Mesenchymal stem cell (in vitro differentiated cells and primary cell): ENCODE measurements at places on chromosomes 3 and 15.

DNA sequence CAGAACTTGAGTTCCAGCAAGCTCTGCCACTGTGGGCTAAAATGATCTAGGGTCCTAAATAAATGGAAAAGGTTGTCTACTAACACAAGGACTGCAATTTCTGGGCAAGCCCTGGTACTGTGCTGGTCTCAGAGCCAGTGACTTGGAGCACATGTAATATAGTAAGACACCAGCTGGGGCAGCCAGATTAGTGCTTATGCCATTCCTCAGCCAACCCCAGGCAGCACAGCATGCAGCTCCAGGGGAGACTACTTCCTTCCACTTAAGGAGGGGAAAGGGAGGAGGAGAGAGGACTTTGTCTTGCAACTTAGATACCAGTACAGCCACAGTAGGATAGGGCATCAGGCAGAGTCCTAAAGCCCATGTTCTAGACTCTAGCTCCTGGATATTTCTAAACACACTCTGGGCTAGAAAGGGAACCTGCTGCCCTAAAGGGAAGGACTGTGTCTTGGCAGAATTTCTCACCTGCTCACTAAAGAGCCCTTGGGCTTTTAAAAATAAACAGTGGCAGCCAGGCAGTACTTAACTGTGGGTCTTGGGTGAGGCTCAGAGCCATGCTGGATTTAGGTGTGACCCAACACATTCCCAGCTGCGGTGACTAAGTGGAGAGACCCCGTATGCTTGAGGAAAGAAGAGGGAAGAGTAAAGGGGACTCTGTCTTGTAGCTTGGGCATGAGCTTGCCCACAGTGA, 223.7 kb upstream of the BCHE start:
- no peak for DNase-seq

GRCh38 chr3:3200632-3201212, 21.2 kb upstream of the CRBN start:
- DNase-seq, result peak; percentile 63

- no peak for DNase-seq
These were observed 5.9 kb upstream of the CORO2B start for GRCh38 chr15:68572921-68573320.

DNA sequence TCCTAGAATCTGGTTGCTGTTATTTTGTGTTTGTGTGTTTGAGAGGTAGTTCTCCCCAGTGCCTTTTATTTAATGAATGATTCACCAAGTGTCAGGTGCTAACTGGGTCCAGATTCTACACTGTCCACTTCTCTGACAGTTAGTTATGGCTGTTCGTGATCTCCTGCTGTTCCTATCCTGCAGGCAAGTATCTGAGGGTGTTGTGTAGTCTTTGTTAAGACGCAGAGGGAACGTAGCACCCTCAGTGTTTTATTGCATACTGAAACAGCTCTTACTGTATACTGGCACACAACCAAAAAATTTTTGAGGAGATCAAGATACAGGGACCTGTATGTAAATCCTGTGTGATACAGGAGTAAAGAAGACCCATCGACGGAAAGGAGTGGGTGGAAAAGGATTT, 1271.3 kb downstream of the ROBO1 start:
- no peak for DNase-seq

DNA sequence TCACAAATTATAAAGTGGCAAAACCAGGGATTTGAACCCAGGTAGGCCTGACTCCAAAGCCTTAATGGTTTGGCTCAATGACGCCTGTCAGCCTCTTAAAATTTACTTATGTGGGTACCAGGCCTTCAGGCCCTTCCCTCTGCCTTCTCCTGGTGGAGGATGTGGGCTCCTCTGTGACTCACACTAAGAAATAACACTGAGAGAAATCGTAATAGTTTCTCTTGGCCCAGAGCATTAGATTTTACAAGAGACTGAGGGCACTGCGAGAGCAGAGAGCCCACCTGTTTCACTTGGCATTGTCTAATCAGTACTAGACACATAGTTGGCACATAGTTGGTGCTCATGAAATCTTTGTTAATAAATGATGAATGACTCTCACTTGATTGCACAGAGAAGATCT, 505.2 kb downstream of the SHQ1 start:
- DNase-seq, result peak; percentile 32

DNA sequence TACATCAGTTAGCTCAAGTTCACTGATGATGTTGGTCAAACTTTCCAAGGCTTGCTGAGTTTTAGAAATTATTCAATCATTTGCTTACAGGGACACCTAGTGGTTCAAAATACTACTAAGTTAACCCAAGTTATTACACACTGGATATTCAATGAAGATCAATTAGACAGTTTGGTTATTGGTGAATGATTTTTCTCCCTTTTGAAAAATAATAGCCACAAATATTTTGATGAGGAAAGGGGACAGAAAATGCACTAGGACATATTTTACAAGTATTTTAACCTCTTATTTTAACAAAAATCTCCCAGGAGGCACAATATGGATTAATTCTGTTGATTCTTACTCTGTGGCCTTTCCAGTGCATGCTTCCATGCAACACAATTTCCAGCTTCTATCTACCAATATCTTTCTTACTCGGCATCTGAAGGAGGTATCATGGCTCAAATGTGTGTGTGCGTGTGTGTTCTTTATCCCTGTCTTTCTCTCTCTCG, 20.1 kb upstream of the GOLGA6L2 start:
- DNase-seq, result peak; percentile 1

DNA sequence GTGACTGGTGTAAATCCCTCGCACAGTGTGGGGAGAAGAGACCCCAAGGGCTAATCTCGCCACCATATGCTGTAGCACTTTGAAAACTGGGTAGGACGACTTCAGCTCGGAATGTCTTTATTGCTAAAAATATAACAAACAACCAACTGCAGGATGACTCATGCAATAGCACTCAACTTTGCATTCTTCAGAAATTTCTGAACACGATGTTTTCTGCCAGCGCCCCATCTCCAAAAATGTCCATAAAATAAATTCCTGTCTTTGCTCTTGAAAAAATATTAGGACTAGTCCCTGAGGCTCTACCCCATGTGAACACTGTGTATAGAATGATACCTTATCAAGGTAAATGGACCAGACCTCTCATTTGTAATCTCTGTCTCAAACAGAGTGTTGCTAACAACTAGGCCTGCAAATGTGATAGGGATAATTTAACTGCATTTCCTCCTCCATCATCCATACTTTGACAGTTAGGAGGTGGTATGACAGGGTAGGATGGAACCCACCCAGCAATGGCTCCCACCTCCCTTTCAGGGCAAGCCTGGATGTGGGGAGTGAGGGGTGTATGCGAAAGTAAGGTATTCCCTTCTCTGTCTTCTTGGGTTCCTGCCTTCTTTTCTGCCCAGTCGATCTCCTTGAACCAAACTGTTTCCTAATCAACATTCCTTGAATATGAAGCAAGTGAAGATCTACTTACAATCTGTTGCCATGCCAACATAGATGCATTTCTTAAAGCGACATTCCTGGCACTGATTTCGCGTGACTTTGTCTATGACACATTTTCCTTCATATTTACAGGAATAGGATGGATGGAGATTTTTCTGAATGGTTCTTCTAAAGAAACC, 201.1 kb downstream of the NR1D2 start:
- DNase-seq, result peak; percentile 95

DNA sequence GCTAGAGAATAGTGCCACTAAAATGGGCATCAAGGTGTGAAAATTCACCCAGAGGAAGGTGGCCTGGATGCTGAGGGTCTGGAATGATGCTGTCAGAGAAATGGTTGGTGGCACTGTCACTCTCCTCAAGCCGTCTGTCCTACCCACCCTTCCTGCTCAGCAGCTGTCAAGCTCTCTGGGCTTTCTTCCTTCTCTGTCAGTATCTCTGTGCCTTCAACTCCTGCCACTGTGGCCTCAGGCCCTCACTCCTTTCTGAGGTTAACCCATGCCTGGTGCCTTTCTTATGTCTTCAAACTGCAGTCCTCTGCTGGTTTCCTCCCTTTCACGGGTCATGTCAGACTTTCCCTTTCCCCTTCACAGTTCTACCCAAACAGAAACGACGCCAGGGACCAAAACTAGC, 4.4 kb downstream of the MYO5C start:
- no peak for DNase-seq

GRCh38 chr3:173191611-173192010, 50.6 kb upstream of the SPATA16 start:
- DNase-seq, result peak; percentile 1

- DNase-seq, result peak; percentile 1
These were observed 966.7 kb upstream of the ROBO1 start for GRCh38 chr3:80734483-80734882.

GRCh38 chr3:168618827-168619470, 523.2 kb upstream of the GOLIM4 start:
- no peak for DNase-seq
